NCI-H1436 (cell line): ENCODE measurements at places on chromosomes 1 and 21.

DNA sequence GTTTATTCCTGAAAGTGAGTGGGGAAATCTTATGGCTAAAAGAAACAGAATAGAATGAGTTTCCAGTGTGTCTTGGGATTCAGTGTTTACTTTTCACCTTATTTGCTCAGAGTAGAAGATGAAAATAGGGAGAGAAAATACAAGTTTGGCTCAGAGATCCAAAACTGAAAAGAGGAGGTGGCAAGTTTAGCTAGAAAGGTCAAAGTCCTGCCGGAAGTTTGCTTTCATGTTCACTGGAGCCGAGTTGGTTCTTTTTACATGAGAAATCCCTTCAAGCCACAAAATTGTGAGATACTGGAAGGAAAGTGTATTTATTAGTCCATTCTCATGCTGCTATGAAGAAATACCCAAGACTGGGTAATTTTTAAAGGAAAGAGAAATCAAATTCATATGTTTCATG, 604.6 kb downstream of the MRPL39 start:
- no peak for DNase-seq

- DNase-seq: no peak
Measured at GRCh38 chr1:181079382-181079781, 9.1 kb upstream of the IER5 start.

GRCh38 chr1:151513626-151514121, 2.5 kb downstream of the CGN start:
- DNase-seq: no peak

GRCh38 chr21:46127239-46128105, 27.9 kb downstream of the FTCD start:
- DNase-seq: no peak

- DNase-seq: no peak
Measured at GRCh38 chr1:69551476-69552324, 16.0 kb upstream of the LRRC7 start.

DNA sequence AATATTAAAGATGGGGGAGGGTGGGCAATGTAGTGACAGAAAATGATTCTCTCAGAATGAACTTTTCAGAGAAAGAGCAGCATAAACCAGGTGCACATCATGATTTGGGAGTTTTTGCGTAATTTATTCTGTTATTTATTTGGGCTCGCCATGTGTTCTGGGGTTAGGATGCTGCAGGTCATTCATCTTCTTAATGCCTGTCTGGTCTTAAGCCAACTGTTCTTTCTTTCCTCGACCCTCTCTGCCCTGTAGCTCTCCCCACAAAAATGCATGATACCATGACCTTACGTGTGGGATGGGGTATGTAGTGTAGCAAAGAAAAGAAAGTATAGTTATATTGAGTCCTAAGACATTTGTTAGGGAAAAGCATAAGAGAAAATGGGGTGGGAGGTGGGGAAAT, 12.3 kb upstream of the TARS2 start:
- DNase-seq: no peak

- no peak for DNase-seq
Measured at GRCh38 chr1:180094705-180095295, 59.9 kb upstream of the QSOX1 start.
